ENCODE measurements at places on chromosomes 12 and 14.

DNA sequence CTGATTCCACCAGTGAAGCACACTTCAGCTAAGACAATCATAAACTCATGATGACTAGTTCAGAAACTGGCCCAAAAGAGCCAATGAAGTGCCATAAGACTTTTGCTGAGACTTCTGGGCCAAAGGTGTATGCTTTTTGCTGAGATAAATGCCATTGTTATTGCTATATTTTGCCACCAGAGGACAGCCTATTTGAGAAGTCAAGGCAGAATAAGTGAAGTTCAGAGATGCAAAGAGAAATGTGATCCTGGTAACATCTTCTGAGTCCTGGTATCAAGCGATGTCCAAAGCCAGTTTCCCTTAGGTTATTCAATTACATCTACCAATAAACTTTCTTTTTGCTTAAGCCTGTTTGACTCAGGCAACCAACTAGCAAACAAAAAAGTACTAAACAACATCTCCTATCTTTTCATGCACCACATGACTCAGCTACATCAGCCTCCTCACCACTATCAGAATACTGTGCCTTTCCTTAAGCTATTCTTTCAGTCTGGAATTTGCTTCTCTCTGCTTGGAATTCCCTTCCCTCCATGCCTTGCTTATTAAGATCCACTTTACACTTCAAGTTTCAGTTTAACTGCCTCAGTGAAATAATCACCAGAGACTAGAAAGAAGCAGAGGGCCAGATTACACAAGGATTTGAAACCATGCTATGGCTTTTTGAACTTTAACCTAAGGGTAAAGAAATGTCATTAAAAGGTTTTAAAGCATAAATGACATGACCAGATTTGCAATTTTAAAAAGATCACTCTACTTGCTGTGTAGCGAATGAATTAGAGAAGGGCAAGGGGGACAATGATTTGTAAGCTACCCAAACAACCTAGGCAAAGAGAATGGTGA lies 14.0 kb downstream of the CRY1 start:
- DNase-seq: no peak

DNA sequence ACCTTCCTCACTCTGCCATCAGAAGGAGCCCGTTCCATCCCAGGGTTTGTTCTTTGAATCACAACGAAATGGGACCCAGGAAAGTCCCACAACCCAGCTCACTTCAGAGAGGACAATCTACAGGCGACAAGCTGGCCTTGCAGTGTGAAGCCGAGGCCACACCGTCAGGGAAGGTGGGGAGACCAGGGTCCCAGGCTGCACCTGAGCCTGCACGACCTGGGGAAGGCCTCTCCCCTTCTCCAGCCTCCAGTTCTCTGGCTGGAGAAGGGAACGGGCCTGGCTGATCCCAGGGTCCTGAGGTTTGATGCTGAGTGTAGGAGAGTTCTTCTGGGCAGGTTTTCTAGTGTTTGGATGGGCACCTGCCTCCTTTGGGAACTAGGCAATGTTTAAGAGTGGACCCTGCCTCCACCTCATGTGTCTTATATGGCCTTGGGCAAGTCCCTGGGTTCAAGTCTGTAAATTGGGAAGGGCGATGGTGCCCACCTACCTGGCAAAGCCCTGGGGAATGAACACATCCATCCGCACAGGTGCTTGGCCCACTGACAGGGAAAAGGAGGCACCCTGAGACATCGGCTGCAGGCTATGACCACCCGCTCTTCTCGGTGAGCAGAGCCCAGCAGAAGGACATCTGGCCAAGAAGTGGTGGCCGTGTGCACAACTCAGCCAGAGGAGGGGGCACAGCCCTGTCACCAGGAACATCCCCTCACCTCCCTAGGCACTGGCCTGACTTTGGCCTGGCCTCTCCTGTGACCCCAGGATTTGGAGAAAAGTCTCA lies 77.9 kb upstream of the BCL11B start:
- DNase-seq: no peak

DNA sequence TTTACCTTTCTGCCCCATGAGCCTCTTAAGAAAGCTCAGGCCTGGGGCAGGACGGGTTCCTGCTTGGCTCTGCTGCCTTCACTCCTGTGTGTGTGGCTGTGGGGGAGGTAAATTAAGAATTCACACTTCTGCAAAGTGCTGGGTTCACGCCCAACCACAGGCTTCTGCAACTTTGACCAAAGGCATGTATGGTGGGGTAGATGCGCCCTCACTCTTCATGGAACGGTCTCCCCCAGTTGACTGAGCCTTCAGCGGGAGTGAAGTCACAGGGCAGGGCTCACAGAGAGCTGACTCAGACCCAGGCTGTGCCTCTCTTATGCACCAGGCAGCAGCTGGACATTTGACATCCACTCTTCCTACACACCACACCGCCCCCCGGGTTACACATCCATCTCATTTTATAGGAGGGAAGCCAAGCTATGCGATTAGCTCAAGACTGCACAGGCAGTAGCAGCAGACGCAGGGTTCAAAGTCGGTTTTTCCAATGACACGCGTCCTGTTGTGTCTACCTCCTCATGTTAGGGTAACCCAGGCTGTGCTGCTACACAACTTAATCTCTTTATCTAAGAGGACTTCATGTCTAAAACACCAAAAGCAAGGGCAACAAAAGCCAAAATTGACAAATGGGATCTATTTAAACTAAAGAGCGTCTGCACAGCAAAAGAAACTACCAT lies 15.4 kb upstream of the BCL11B start:
- no peak for DNase-seq

GRCh38 chr12:13780453-13780852 lies 200.9 kb downstream of the GRIN2B start:
- DNase-seq: no peak

- no peak for DNase-seq
Observed at GRCh38 chr12:14113031-14113430, 131.6 kb upstream of the GRIN2B start.

DNA sequence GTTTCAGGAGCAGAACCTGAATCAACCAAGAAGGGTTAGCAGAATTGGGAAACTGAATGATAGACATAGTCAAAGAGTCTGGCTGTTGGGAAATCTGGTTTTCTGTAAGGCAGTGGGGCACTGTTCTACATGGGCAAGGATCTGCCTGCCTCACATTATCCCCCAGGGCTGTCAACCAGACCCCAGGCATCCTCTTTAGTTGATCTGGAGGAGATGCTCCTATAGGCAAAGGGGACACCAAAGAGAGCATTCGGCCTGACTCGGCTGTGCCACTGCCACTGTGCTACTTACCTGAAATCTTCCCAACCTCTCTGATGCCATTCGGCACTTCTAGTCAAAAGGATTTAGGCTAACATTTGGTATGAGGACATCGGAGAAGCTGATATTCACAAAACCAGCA lies 4.1 kb downstream of the ISCU start:
- DNase-seq: no peak

- DNase-seq: no peak
Observed at GRCh38 chr14:27056586-27056985, 458.8 kb upstream of the NOVA1 start.

GRCh38 chr12:85617307-85618091 lies 218.7 kb downstream of the RASSF9 start:
- DNase-seq: no peak

DNA sequence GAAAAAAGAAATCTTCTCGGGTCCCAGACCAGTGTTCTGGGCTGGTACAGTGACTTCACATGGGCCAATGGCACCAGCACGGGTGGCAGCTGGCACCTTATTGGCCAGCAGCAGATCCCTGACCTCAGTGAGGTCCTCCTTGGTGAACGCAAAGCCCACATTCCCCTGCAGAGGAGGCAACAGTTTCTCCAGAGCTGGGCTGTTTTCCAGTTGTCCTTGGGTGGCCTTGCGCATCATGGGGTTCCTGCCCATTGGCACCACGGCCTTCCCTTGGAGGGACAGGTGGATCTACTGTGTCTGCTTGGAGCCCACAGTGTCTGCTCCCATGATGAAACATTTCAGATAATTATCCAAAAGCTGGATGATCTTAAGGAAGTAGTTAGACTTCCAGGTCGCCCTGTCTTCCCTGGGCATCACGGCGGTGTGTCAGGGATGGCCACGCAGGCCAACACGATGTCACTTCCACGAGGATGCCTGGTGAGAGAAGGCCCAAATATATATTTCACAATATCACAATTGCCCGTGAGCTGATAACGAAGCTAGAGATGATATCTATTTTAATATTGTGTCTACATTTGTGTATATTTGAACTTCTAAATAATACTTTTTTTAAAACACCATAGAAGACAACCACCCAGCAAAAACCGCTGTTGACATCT lies 15.8 kb downstream of the NFKBIA start:
- DNase-seq: no peak

DNA sequence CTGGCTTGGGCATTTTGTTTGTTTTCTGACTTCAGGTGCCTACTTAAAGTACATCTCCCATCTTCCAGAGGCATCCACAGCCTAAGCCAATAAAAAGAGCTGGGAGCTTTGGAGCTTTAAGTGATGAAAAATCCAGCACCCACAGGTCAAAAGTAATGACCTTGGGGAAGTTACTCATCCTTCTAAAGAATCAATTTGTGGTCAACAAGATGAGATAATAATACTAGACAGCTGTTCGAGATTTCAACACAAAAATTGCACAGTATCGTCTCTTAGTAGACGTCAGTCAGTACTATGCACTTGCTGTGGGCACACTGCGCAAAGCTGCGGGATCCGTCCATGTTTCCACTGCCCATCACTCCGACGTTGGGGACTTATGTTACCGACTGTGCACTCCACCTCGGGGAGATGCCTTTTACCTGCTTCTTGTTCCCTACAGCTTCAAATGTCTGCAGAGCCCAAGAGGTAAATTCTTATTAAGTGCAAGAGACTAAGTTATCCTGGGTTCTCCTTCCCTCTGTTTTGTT lies 1.3 kb downstream of the ST8SIA1 start:
- no peak for DNase-seq

DNA sequence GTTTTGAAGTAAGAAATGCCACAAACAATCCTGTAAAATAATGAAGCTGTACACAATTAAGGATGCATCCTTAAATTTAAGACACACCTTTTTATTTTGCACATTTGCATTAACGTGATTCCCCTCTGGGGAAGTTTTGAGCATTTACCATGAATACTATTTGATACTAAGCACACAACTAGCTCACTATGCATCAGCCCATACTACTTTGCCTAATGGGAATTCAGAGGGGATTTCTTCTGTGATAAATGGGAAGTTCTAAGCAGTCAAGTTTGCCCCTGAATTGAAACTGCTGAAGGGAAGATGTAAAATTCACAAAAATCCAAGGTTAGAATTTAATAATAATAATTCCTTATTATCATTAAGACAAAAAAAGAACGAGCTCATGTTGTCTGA lies 27.4 kb downstream of the SINHCAF start:
- no peak for DNase-seq

DNA sequence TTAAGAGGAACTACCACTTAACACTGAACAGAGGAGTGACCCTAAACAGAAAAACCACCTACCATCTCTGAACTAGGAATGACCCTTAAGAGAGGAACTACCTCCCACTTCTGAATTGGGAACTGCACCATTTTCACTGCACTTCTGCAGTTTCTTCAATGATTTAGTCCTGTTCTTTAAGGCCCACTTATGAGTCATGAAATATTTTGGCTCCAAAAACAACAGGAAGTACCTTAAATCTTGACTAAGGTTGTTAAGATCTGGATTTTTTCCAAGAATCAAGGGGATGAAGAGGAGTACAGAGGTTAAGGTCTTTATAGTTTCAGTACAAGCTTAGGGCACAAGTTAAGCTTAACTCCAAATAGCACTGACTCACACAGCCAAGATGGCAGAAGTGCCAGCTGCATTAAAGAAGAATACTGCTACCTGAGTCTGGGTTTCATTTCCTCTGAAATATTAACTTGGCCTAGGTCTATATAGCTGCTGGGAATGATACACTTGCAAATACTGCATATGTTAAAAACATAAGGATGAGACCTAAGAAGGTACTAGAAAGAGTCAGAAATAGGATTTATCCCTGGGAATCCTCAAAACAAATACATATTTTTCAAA lies 4.2 kb downstream of the NPC2 start:
- DNase-seq: no peak

DNA sequence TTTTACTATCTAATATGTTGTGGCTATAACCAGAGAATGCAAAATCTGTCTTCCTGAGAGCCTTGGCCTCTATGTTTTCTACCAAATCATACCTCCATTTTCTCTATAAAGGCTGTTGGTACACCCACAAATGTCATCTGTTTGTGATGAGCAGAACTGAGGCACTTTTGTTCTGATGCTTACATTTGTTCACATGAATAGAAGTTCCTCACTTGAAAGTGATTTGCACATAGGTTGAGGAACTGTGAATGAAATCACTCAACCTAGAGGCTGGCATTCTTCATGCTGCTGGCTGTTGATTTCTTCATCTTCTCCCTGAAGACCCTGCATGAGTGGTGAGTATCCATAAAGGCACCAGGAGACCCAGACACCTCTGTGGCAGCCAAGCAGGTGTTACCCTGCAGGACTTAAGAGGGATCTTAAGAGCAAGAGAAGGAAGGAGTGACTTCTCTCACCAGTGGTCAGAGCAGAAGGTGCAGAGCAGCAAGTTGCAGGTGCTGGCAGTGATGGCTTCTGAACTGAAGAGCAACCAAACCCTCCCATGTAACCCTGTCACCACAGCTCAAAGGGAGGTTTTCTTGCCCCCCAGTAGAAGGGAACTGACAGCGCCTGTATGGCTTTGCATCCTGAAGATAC lies 110.3 kb downstream of the HMGA2 start:
- no peak for DNase-seq

DNA sequence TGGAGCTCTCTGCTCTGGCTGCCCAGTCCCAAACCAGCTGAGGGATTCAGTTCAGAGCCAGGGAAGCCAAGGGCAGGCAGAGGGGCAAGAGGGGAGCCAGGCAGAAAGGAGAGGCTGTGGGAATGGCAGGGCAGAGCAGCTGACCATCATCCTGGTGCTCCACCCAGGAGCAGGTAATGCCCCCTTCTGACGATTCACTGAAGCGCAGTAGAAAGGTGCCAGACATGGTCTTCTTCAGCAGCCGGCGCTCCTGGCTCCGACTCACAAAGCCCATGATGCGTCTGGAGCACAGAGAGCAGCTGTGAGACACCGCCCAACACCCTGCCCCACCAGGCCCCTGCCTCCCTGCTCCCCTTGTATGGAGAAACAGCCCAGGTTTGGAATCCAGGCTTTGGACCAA lies 8.0 kb downstream of the IL23A start:
- no peak for DNase-seq

DNA sequence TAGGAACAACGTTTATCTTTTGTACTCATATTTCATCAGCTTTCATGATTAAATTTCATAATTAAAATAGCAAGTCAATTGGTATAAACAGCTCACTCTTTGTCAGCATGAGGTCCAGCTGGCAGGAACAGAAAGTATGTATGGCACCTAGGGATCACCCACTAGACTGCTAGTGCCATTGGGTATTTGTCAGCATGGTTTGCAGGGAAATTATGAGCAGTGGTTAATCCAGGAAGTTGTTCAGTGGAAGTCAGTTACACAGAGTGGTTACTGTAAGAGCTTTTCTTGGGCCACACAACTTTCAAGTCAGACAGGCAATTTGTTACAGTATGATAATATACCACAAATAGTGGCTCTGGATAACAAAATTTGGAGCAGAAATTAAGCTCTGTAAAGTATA lies 340.3 kb upstream of the RGS6 start:
- no peak for DNase-seq

Measured in stimulated activated CD4-positive, alpha-beta T cell treated with anti-CD3 and anti-CD28 coated beads, Interleukin-4, amount 100 ng/mL, for 1 hour (primary cell).